ENCODE measurements at places on chromosomes 16 and 17.

- peak; percentile 46 for DNase-seq
Observed at GRCh38 chr17:48026502-48027321, 10.9 kb downstream of the COPZ2 start.

GRCh38 chr16:51262428-51262827, 111.4 kb upstream of the SALL1 start:
- DNase-seq = no peak

DNA sequence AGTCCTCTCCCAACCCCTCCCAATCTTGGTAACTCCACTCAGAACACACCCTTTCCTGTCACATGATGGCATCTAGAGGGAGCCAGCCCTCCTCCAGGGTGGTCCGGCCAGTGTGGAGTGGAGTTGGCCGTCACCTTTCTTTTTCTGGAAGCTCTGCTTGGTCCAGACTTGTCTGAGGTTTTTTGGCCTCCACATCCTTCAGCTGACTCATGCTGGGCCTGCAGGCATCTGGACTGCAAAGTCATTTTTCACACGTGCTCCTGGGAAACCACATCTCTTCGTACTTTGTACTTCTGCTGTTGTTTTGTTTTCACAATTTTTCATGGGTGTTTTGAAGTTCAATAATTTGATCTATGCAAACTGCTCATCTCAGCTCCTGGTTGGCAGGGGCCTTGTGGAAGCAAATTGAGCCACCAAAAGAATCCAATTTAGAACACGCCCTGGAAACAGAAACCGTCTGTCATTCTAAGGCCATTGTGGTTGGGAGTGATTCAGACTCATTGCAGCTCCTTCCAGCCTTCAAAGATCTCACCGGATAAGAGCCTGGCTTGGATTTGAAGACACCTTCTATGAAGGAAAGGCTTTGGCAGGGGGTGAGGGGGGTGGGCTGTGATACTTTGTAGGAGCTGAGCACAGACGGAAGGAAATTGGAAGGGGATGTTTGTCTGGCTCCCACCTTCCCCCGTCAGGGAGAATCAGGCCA, 42.4 kb upstream of the NF1 start:
- DNase-seq = no peak

DNA sequence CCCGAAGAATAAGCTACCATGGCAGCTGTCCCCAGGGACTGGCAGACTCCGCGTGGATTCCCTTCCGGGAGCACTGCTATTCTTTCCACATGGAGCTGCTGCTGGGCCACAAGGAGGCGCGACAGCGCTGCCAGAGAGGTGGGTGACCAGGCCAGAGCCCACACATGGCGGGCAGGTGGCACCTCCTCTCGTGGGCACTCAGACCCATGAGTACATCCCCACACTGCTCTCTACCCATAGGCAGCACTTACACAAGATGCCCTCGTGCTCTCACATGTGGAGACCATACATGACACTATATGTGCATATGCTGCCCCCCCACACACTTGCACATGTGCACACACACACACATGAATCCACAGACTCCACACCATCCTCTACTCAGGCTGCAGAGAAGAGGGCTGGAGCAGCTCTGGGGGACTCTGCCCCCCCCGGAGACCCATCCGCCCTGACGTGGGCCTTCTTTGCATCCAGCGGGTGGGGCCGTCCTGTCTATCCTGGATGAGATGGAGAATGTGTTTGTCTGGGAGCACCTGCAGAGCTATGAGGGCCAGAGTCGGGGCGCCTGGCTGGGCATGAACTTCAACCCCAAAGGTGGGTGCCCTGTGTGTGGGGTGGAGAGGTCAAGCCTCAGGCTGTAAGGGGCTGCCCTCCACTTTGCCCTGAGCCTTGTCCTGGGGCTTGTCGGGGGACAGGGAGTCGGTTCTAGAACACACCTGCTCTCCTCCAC, 62.9 kb downstream of the MRC2 start:
- no peak for DNase-seq

DNA sequence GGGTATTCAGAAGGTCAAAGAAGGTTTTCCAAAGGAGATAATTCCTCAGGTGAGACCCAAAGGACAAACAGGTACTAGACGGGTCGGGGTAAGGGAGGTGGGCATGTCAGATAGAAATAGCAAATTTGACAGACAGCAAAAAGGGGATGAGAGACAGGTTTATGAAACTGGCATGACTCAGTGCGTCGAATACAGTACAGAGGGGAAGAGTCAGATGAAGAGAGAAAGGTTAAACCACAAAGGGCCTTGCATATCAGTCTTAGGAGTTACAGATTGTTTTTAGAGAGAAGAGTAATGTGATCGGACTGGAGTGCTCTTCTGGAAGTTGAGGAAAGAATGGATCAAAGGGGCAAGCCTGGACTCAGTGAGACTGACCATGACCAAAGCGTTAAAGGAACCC, 88.4 kb downstream of the ZZEF1 start:
- DNase-seq = no peak

- DNase-seq = no peak
Observed at GRCh38 chr17:78759969-78760352, 22.1 kb downstream of the CYTH1 start.

Measured in NCI-H2081 treated with DMSO at 0.1 percent for 48 hours (cell line).